Stimulated activated CD8-positive, alpha-beta memory T cell treated with anti-CD3 and anti-CD28 coated beads, Interleukin-4, amount 100 ng/mL, for 1 hour (primary cell): ENCODE measurements at places on chromosomes 2 and 18.

GRCh38 chr18:79542876-79543750, 136.5 kb upstream of the CTDP1 start:
- no peak for DNase-seq

GRCh38 chr2:54077088-54077900, 38.1 kb upstream of the ACYP2 start:
- DNase-seq: no peak

DNA sequence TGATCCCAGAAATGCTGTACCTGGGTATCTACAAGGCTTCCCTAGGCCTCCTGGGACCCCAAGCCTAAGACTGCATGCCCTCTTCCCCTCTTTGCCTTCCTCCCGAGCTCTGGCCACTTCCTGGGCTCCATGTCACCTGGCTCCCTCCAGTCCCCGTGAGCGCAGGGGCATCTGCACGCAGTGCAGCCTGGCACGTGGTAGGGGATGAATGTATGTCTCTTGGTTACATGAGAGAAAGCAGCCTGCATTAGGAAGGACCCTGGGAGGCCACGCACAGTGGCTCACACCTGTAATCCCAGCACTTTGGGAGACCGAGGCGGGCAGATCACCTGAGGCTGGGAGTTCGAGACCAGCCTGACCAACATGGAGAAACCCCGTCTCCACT, 15.8 kb downstream of the PASK start:
- DNase-seq: no peak

DNA sequence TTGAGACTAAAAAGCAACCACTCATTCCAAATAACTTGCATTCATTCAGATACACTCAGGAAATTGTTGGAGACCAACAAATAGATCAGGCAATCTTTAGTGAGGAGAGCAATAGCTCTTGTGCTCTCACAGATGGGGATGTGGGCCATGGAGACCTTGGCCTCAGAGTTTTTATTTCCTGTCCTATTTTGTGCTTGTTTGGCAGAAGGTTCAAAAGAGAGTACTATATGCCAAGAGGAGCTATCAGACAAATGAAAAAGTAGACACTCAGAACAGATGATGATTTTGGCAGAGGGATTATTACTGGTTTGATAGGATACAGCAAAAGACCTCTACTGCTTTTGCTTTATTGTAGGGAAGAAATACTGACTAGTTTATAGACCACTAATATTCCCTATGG, 230.2 kb downstream of the KCNE4 start:
- DNase-seq: no peak

- no peak for DNase-seq
These were observed 2.9 kb downstream of the IL18R1 start for GRCh38 chr2:102358496-102358895.

GRCh38 chr2:171402906-171403580, 30.7 kb downstream of the METTL8 start:
- DNase-seq: no peak

DNA sequence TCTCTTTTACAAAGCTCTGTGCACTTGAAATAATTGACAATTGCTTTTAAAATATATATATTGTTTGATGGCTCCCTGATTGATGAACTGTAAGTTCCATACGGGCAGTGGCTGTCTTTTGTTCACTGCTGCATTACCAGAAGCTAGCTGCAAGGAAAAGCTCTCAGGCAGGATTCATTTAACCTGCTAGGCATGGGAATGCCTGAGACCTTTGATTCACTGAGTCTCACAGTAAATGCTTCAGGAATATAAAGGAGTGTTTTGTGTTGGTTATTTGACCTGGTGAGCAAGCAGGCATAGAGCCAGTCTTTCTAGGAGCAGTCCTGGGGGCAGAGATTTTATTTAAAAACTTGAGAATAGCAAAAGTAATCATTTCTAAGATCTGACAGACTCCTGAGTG, 193.2 kb upstream of the ITGA4 start:
- DNase-seq: no peak
